ENCODE measurements at places on chromosomes 1 and 21.
A peak's percentile ranks its signal among the peaks of the same experiment; 100 is the strongest.

GRCh38 chr1:83857103-83857502 lies 141.8 kb downstream of the TTLL7 start:
- peak; percentile 4 for DNase-seq

GRCh38 chr1:234965111-234965510 lies 163.5 kb downstream of the TOMM20 start:
- peak; percentile 91 for DNase-seq

- peak; percentile 82 for DNase-seq
Observed at GRCh38 chr1:21175324-21175669, 1.4 kb downstream of the EIF4G3 start.

DNA sequence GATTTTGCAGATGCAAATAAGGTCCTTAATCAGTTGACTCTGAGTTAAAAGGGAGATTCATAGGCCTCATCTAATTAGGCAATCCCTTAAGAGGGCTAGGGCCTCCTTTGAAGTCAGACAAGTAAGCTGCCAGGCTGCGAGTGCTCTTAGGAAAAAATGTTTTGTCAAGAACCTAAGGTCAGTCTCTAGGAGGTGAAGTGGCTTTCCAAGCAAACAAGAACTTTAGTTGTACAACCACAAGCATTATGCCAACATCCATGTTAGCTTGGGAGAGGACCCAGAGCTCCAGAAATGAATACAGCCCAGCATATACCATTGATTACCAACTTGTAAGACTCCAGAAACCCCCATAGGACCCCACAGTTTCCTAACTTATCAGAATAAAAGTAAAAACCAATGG lies 1366.2 kb downstream of the PLA2G4A start:
- DNase-seq, result no peak

DNA sequence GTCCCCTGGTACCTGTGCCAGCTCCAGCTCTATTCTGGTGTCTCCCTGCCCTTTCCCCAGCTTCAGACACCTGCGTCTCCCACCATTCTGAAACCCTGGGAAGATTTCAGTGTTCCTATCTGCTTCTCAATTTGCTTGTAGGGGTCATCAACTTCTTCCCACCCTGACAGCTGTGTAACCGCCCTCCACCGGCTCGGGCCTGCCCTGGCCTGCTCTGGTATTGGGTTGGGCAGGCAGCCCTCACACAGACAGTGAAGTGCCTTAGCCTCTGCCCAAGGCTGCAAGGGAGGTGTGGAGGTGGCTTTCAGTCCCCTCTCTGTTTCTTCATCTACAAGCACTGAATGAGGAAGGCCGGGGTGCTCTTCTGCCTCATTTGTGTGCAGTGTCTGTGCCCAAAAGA lies 97.2 kb downstream of the LAMC2 start:
- no peak for DNase-seq

GRCh38 chr21:27189870-27190269 lies 223.0 kb upstream of the ADAMTS5 start:
- DNase-seq, result no peak

- no peak for DNase-seq
Observed at GRCh38 chr1:45654540-45655280, 30.9 kb upstream of the CCDC17 start.

DNA sequence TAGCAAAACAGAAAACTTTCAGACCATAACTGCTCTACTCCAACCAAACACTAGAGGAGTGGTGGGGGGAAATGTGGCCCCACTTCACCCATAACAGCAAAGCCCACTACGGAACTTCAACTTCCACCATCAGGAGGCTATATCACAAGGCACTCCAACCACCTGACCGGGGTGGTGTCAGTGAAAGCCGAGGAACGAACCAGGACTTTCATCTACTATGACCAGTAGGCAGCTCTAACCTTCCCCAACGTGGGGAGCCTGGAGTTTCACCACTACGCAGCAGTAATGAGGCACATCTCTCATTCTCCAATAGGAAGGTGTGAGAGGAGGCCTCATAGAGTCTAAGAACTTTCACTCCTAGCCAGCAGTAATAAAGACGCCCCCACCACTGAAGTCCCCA lies 42.4 kb upstream of the ATP1B1 start:
- DNase-seq, result no peak

DNA sequence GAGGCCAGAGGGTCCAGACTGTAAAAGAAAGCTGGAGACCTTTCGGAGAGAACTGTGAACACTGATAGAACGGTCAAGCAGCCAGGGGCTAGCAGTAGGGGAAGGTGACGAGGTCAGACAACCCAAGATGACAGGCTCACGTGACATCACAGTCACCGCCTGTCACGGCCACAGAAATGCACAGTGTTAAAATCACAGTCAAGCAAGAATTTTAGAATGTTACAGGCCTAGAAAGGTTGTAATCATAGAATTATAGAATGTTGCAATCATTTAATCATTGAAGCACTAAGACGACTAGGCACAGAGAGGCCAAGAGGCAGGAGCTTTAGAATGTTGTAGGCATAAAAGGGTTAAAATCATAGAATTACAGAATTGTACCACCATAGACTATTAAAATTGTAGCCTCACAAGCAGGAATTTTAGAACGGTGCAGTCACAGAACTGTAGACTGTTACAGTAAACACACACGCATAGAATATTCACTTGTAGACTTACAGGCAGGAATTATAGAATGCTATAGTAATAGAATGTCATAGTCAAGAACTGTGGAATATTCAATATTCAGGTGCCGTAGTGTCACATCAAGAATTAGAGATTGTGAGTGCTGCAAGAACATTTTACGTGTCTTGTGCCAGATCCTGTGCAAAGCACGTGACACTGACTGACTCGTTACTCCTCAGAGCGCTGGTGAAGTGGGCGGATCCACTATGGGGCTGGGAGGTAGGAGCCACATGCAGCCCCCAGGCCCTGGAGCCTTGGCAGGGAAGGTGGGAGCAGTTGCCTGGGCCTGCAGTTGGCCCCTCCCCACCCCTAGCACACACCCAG lies 118.1 kb downstream of the EPHB2 start:
- no peak for DNase-seq

GRCh38 chr1:204565617-204566582 lies 49.7 kb downstream of the MDM4 start:
- DNase-seq, result peak; percentile 75

- DNase-seq, result no peak
Observed at GRCh38 chr1:8274352-8274751, 43.6 kb upstream of the SLC45A1 start.

- no peak for DNase-seq
Observed at GRCh38 chr1:158286487-158286886, 3.2 kb upstream of the CD1C start.

- no peak for DNase-seq
Observed at GRCh38 chr1:179036844-179037465, 11.3 kb downstream of the FAM20B start.

DNA sequence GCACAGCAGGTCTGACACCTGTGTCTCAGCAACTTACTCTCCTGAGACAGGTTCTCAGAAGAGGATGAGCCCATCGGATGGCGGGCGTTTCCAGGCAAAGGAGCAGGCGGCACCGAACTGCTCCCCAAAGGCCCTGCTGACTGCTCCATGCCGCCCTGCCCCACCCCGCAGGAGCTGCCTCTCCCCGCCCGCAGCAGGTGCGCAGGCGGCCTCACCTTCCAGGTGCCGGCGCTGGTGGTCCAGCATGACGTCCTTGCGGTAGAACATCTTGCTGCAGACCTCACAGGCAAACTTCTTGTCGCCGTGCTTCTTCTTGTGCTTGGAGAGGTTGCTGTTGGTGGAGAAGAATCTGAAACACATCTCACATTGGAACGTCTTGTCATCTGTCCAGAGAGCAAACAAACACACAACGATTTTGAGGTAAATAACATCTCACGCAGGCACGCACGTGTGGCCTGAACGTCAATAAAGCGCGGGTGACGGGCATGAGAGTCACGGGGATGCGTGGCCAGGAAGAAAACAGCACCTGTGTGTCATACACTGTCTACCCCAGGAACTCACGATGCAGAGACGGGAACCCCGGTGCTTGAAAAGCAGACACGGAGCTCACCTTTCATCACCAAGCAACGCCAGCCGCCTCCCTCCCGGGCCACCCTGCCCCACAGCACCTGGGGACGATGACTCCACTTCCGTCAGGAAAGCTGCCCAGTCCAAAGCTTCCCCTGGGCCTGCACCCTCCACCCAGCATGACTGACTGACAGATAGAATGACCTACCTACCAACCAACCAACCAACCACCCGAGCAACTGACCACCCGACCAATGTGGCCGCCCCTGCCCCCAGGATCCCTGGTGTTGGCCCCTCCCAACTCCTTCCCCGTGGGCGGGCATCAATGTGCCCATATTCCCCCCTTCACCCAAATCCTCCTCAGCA lies 50.9 kb downstream of the PRDM15 start:
- DNase-seq, result no peak

- DNase-seq, result peak; percentile 69
Observed at GRCh38 chr1:112713466-112714312, 1.4 kb downstream of the PPM1J start.

DNA sequence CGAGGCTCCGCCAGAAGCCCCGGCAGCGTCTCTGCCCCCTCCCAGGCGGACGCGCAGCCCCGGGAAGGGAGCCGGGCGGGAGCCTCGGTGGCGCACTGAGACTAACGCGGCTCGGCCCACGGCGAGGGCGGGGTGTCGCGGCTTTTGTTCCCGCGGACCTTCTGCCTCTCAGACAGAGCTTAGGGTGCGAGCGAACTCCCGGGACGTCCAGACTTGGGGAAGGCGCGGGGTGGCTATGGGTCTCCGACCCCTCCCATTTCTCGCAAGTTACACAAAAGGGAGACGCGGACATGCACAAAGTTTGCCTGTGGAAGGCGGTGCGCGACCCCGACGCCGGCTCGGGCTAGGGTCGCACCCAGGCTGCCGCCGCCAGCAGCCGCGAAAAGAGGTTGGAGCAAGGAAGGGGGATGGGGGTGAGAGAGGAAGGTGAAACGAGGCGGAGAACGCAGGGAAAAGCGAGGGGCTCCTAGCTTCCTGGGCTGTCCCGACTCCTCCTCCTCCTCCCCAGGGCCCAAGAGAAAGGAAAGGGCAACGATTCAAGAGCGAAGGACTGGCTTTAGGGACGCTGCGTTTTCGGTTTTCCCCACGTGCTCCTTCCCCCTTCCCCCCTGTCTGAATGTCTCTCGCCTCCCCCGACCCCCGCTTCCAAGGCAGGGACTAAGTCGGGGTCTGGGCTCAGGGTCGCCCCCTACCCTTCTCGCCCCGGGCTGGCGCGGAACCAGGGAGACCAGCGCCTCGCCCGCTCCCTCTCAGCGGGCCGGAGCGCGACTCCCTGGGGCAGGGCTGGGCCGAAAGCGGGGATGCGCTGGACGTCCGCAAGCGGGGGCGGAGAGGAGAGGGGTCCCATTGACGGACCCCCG lies 729 bp downstream of the APP start:
- no peak for DNase-seq

DNA sequence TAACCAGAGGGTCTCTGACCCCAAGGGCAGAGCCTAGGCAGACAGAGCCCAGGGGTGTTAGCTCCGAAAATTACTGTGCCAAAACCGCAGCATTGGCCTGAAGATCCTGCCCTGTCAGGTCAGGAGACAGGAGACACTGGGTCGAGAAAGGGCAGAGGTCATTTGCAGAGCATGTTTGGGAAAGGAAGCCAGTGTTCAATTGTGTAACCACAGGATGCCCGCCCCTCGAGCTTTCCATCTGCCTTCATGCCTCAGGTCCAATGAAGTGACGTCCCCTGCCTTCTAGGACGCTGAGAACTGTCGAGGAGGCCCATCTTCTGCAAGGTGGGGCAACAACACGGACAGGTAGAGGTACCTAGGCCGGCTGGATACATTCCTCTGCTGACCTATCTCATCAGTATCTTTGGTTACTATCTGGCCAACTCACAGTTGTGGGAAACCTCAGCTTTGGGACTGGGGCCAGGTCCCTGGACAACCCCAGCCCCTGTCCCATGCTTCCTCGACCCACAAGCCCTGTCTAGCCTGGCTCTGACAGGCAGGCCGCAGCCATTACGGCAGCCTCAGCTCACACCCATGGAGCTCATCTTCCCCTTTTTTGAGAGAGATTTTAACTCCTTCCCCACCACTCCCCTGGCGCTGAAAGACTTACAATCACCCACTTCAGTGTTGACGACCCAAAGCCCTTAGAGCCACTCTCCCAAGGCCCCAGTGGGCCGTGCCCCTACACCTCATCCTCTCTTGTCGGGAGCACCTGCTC lies 1.3 kb downstream of the ARL8A start:
- peak; percentile 82 for DNase-seq

- DNase-seq, result no peak
Observed at GRCh38 chr1:2930913-2931723, 90.1 kb upstream of the ACTRT2 start.
